ENCODE measurements at places on chromosomes 12 and 14.

DNA sequence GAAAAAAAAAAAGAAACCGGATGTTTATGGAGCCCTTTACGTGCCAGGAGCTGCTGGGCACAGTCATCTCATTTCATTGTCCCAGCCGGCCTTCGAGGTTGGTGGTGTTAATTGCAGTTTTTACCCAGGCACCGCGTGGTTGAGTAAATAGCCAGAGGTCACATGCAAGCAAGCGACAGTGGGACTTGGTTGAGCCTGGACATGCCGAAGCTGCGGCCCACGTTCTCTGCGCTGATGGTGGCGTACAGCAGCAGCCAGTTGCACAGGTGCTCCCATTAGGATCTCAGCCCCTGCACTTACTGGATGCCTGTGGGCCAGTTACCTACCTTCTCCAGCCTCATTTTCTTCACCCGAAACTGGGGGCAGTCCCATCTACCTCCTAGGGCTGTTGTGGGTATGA, 54.0 kb downstream of the TSPAN9 start:
- DNase-seq, result no peak

DNA sequence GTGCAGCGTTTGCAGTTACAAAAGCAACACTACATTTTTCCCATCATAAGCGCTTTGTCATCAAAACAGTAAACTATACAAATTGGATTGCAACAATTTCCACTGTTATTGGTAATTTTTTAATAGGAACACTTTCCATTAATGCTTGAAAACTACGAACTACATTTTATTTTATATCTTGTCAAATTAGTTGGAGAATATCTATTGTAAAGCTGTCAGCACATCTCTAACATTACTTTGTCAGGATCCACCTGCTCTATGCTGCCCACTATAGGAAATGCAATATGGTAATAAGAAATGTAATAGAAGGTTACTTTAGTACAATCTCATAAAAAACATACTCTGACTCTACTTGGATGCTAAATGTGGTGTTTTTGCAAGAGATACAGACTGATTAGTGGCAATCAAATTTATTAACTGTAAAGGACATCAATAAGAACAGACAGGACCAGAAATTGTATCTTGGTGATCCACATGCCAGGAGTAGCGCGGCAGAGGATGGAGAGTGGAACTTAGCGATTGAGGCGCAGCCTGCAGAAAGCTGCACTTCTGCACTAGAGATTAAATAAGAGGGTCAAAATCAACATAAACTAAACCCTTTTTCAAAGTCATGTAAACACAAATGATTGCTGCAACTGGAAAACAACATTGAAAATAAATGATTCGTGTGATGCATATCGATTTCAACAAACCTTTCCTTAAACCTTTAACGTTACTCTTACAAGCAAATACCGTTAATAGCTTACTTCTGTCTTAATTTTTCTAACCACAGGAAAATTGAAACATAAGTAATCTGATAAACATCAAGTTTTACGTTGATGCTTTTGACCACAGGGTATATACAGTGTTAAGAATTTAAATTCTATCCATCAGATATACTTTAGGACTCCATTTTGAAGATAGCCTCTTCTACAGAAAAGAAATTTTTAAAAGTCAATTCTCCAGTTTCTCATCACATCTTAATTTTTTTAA, 3.6 kb upstream of the ARID2 start:
- DNase-seq, result peak; percentile 36

DNA sequence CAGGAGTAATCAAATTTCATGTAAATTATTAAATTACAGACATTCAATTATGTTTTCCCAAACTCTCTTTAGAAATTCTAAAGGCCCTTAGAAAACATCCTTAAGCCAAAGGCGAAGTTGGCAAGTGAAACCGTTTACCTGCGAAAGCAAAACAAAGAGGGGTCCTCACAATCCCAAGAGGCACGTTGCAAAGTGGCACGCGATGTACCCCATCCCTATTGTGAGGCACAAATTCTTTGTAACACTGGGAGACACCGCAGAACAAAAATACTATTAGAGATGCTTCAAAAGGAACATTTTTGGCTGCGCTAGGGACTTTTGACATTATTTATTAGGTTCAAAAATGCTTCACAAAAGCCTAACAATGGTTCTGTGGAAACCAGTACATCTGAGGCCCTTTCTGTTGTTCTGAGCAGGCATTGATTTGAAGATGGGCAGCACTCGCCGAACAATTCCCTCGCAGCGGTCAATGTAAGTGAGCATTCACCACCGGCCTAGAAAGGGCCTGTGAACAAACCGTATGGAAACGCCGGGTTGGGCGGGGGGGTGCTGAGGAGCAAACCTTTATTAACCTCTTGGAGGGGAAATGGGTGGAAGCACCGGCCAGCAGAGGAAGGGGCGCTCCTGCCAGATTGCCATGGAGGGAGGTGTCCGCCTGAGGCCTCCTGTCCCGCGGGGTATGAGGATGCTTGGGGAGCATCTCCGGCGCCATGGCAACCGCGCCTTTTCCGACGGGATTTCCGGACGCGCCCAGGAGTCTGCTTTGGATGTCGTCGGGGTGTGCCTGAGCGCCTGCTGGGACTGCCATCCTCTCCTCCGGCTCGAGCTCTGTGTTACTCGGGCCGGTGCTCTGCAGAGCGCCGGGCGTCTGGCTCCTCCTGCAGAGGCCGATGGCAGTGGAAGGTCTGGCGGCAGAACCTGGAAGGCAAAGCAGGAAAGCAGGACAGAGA, 193.9 kb downstream of the C12orf42 start:
- peak; percentile 65 for DNase-seq

DNA sequence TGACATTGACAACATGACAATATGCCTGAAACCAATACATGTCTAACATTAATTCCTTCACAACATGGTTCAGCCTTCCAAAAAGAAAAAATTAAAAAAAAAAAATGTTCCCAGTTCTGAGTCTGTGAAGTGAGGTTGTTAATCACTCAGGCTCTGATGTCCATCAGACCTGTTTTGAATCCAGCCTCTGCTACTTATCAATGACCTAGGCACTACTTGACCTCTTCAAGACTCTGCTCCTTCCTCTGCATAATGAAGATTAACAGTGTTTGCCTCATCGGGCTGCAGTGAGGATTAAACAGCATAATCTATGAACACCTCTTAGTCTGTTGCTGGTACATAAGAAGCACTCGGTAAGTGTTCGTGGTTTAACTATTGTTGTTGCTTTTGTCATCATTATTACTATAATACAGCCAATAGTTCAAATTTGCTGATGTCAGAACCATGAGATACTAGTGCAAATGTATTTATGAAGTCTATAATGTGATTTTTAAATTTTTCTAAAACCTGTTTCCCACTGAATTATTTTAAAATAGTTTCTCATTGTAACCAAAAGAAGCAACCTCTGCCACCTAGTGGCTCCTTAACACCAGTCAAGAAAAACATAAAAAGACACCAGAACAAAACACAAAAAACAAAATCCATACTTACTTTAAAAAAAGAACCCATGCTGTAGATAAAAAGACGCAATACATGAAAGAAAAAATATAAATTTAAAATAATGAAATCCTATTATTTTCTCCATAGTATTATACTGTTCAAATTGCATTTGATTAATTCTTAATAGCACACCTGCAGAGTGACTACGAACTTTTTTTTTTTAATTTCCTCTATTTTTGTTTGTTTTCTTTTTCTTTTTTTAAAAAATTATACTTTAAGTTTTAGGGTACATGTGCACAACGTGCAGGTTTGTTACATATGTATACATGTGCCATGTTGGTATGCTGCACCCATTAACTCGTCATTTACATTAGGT, 20.3 kb upstream of the TMX1 start:
- no peak for DNase-seq

GRCh38 chr12:26461776-26462175, 266.4 kb downstream of the SSPN start:
- DNase-seq, result no peak

- DNase-seq, result no peak
Observed at GRCh38 chr14:58607952-58608317, 29.8 kb upstream of the DACT1 start.

GRCh38 chr12:116610971-116611541, 51.9 kb downstream of the MAP1LC3B2 start:
- no peak for DNase-seq

- no peak for DNase-seq
Observed at GRCh38 chr12:52585946-52586345, 12.3 kb upstream of the KRT74 start.

- DNase-seq, result peak; percentile 30
Observed at GRCh38 chr14:105858676-105859025, 332.3 kb downstream of the TMEM121 start.

DNA sequence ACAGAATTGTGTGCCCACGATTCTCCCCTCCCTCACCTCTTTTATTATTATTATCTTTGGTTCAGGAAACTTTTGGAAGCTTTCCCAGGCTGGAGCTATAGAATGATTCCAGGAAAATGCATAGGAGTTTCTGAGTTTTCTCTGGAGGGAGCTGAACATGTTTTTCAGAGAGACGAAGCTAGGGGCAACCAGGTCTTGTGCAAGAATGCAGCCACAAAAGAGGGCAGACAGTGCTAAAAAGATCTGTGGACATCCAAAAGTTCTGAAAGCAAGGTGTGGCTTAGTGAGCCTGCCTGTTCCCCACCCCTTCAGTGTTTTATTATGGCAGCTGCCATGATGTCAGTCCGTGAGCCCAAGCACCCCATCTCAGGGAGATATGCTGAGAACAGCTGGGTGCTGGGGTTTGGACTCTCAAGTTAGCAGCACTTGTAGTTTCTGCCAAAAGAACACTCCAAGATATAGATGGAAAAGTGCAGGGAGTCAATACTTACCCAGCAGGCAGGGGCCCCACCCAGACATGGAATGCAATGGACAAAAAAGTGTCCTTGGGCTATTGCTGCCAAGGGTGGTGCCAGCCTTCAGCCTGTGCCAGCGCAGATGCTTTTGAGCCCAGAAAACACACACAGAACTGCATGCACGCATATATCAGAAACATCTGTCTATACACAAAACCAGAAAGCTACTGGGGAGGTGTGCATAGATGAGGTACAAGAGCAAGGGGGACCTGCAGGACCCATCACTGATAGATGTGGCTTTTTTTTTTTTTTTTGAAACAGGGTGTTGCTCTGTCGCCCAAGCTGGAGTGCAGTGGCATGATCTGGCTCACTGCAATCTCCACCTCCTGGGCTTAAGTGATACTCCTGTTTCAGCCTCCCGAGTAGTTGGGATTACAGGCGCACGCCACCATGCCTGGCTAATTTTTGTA, 17.0 kb upstream of the IRF2BPL start:
- no peak for DNase-seq

DNA sequence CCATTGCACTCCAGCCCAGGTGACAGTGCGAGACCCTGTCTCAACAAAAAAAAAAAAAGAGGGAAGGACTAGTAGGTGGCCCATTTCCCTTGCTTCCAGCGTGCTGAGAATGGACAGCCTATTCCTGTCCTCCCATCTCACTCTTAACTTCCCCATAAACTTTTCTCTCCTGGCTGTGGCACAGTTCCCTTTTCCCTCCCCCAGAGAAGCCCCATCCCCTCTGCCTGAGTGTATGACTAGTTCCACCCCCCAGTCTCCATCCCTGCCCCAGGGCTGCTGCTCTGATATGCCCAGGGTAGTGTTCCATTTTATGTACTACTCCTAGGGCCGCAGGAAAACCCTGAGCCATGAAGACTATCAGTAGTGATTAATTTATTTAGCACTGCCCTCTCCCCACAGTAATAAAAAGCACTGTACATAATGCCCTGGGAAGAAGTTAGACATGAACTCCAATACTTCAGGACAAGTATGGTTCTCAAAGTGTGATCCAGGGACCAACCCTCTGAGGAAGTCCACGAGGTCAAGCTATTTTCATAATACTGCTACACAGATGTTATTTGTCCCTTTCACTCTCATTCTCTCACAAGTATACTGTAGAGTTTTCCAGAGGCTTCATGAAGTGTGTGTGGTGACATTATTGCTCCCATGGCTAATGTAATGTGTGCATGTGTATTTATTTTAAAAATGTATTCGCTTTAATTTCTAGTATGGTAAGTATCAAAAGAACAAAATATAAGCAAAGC, 11.5 kb upstream of the CHD4 start:
- DNase-seq, result no peak

- DNase-seq, result peak; percentile 44
Observed at GRCh38 chr12:13179211-13180074, 17.1 kb upstream of the EMP1 start.

- no peak for DNase-seq
Observed at GRCh38 chr12:116400636-116401372, 123.3 kb upstream of the MED13L start.

DNA sequence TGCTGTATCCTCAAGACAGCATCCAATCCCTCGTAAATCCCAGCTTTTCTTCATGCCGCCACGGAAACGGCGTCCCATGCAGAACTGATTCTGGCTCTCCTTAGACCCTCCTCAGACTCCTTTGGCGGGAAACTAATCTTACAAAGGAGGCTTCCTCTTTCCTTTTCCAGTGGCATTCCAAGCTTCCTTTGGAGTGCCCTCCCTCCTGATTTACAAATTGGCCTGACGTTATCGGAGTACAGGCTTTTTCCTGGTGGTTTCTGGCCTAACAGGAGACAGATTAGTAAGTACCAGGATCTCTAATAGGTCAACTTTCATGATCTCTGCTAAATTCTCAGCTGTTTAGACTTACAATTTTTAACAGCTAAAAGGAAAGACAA, 1.3 kb upstream of the ZDHHC17 start:
- no peak for DNase-seq

- no peak for DNase-seq
Observed at GRCh38 chr12:15163030-15163976, 57.9 kb downstream of the RERG start.

DNA sequence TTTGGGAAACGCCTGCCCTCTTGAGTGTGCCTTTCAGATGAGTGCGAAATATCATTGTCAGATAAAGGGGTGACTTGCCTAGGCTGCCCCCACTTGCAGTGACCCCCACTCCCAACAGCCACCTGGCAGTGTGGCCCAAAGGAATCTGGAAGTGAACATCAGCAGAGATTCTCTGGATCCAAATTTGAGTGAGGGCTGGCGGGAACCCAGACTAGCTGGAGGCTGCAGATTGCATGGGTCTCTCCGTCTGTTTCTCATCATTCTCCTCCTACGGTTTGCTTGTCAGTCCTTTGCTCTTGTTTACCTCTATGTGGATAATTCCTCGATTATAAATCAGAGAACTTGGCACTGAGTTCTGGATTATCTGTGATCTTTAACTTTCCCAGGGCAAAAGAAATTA, 280.8 kb downstream of the ZFP36L1 start:
- DNase-seq, result no peak

DNA sequence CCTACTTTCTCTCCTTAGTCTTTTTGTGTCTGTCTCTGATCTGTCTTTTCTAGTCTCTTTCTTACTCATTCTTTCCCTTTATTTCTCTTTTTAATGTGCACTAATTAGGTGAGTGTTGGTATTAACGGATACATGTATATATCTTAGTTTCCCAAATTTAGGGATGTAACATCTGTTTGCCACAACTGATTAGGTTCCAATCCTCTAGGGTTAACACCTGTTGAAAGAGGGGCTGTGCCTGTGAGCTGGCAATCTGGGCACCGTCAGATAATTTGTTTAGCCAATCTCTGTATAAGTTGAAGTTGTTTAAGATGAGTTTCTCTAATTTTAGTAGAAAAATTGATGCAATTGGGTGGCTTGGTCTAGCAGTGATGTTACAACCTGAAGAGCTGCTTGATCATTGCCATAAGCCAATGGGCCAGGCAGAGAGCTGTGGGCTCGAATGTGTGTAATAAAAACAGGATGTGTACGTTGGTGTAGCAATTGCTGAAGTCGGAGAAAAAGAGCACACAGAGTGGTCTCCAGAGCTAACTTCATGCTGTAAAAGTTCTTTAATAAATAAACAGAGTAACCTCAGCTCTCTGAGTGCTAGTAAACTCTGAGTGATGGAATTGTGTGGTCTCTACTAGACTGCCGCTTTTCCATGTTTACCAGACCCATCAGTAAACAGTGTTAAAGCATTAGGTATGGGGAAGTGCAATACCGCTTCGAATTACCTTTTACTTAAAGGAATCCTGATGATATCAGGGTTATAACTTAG, 18.3 kb upstream of the LYZ start:
- DNase-seq, result no peak
